ENCODE measurements at places on chromosomes 11 and 22. TPM values are rescaled to one million over a fixed set of nuclear protein-coding genes. Genes with fewer than 3 reads are reported as not detected.

DNA sequence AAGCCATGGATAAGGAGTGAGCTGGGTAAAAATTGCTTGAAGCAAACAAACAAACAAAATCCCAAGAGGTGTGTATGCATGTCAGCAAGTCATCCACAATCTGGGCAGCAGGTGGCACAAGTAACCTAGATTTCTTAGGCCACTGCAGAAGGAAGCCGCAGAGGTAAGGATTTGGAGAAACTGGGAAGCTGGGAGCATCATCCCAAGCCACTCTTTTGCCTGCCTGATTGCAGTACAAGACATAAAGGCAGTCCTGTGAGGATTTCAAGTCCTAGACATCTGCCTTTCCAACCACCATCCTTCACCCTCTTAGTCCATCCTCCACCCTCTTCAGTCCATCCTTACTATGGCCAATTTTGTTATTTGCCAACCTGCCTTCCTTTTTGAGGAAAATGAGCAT is 67.2 kb upstream of the BMAL1 start:
- DNase-seq = peak; percentile 88

- DNase-seq = no peak
Observed at GRCh38 chr11:76795936-76796441, 12.8 kb downstream of the TSKU start.

DNA sequence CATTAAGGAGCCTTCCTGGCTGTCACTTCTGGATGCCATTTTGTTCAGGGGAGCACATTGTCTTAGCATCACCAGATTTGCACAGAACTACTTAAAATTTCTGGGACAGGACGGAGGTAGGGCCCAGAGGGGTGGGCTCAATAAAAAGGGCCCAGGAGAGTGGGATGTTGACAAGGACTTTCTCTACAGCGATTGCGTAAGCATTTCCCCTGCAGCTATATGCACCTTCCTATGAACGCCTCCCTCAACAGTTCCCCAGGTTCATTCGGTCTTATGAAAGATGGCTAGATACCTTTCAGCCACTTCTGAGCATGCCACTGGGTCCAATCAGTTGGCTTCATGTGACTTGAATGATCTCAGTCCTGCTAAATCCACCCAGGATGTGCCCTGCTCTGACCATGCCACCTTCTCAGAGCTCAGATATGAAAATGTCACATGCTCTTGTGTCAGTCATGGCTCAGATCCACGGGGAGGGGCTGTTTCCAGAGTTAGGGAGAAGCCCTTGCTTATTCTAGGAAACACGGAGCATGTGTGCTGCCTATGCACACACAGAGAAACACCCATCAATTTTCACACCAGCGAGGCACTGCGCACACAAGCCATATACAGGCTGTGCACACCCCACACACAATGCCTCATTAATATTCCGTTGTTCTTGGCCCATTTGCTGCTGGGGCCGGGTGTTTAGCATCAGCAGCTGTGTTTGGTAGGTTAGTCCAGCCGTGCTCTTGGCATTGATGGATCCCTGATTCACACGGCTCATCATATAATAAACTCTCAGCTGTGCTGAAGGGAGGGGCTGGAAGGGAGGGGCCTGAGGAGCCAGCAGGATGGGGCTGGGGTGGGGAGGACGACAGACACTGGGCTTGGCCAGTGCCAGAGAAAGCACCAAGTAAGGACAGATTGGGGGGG is 52.5 kb upstream of the NNMT start:
- DNase-seq = no peak

- no peak for DNase-seq
Observed at GRCh38 chr11:125720781-125721180, 25.3 kb upstream of the PATE1 start.

DNA sequence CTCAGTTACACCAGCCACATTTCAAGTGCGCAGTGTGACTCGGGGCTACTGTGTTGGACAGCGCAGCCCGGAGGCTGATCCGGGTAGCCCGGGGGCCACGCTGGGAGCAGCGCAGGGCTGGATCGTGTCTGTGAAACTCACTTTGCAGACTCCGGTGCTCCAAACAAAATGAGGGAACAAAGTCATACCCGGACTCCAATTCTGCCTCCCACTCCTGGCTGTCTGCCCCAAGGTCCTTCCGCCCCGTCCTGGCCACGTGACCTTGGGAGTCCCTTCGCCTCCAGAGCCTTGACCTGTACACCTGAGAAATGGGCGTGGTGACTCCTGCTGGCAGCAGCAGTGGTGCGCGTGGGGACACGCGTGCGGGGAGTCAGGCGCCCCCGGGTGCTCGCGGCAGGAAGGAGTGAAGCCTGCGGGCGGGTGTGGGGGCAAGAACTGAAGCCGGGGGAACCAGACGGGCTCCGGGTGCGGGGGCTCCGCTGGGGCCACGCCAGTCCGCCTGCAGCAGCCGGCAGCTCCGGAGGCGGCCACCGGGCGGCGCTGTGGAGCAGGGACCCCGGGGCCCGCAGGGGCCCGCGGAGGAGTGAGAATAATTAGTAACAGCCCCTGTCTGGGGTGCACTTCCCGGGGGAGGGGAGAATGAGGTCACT is 42.4 kb downstream of the KCNJ4 start:
- DNase-seq = peak; percentile 34

DNA sequence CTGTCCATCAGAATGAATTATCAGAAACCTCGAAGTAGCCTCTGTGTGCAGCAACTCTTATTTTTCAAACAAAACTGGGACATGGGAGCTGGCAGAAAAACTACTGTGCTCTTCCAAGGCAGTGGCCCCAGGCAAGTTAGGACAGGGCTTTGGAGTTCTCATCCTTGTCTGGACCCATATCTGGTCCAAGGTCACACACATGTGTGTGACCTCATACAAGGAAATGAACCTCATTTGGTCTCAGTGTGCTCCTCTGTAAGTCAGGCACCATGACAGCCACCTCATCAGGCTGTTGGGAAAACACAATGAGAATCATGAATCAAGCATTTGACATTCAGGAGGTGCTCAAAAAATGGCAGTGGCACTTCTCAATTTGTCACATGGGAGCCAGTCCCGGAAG is 25.8 kb downstream of the LARGE1 start:
- DNase-seq = no peak

DNA sequence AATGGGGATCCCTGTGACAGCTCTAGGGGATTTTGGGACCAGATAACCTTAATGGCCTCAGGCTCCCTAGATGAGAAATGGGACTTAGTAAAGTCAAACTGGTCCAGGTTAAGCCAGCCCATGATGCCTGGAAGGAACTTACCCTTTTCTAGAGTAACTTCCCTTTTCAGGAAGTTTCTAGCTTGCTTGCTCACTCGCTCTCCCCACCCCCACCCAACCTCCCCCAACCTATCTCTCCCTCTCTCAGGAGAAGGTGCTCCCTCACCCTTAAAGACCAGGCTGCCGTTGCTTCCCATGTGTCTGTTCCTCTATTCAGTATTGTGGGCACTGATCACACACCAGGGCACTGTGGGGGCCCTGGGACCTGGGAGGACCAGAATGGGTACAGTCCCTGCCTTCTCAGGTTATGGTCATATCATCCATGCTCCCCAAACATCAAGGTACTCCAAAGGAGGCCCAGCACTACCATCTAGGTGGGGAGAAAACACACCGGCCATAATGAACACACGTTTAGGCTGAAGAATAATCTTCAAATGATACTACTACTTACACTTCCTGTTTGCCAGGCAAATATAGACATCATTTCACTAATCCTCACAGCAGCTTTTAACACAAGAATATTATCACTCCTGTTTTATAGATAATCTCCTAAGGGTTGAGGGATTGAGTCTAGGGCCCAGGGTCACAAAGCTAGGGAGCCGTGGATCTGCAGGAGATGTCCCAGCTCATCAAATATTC is 18.2 kb downstream of the KCNQ1OT1 start:
- DNase-seq = no peak

DNA sequence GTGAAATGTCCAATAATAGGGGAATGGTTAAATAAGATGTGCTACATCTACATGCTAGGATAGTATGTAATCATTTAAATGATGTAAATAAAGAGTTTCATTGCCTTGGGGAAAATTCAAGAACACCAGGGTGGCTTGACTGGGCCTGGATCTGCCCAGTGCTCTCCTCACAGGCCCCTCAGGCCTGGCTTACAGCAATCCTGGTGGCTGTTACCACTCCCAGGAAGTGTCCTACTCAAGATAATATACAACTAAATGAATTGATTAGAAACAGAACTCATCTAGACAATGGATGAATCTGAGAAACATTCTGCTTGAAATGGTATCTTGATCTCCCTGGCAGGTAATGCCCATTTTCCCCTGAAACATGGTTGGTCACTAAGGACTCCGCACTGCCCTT is 30.8 kb downstream of the MAP6 start:
- DNase-seq = no peak

DNA sequence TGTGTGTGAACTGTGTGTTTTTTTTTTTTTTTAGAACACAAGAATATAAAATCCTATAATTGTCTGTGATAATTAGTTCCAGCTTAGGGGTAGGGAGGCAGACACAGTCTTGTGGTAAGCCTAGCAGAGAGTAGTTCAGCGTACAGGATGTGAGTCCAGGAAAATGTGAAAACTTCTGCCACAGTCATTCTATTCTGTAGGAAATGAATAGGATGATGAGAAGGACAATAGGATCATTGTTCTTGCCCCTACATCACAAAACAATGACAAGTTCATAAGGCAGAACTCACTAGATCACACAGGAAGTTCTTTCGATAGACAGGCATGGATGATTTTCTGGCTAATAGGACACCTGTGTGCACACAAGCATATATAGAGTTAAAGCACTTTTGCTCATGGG is 132.2 kb downstream of the NAV2 start:
- DNase-seq = no peak

- no peak for DNase-seq
Observed at GRCh38 chr11:93662175-93662570, 691 bp downstream of the CEP295 start.

DNA sequence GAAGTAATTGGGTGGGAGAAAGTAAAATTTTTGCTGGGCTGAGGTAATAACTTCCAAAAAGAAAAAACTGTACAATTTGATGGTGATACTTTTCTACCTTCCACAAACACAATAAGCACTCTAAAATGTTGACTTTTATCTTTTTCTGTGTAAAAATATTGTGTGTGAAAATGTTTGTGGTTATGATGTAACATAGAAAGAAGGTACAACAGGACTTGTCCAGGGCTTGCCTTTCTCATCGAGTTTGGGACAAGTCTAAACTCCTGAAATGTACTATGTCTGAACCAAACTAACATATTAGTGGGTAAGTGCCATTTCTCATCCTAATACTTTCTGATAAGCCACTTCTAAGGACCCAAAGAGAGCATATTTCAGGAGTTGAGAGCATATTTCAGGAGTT is 174.2 kb upstream of the PDGFD start:
- no peak for DNase-seq

- DNase-seq = no peak
Observed at GRCh38 chr11:75311858-75312288, 39.6 kb downstream of the ARRB1 start.

DNA sequence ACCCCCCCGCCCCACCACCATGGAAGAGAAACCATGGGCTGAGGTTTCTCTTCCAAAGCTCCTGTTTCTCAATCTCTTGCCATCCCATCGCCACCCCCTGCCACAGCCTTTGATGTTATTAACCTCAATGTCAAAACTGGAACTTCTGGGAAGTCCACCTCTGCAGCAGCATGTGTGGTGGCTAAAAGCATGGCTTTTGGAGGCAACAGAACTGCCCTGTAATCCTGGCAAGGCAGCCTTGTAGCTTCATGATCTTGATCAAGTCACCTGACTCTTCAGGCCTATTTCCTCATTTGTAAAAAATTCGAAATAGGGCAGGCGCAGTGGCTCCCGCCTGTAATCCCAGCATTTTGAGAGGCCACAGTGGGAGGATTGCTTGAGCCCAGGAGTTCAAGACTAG is 3.5 kb upstream of the COX8A start:
- DNase-seq = no peak

Gene POU2AF1
- total RNA-seq = not detected

Gene EEF1G
- total RNA-seq = 2,358 TPM

Gene PNPLA2
- 2.6 TPM for total RNA-seq

Gene ST14
- total RNA-seq = 2.4 TPM

Gene KLHL35
- total RNA-seq = 1.5 TPM

Gene HOATZ
- total RNA-seq = not detected

Gene CHST1
- total RNA-seq = not detected

Gene SMIM35
- total RNA-seq = not detected

Gene SC5D
- 80.7 TPM for total RNA-seq

Data from neural progenitor cell (in vitro differentiated cells).